Calu3 (cell line): ENCODE measurements at places on chromosomes 2 and 18. TPM values are rescaled to one million over a fixed set of nuclear protein-coding genes. Genes with fewer than 3 reads are reported as not detected.

The CYRIA gene
- 0.19 and 0.22 TPM in 2 replicates for total RNA-seq

The RAMP1 gene
- 9.6 and 9.8 TPM in 2 replicates for total RNA-seq

The DHRS9 gene
- 16.6 and 46.8 TPM in 2 replicates for total RNA-seq

The FOXI3 gene
- total RNA-seq, result not detected in 2 replicates

The ALKAL2 gene
- total RNA-seq, result not detected in 2 replicates
